H1 (cell line): ENCODE measurements at places on chromosomes 2 and 18.

DNA sequence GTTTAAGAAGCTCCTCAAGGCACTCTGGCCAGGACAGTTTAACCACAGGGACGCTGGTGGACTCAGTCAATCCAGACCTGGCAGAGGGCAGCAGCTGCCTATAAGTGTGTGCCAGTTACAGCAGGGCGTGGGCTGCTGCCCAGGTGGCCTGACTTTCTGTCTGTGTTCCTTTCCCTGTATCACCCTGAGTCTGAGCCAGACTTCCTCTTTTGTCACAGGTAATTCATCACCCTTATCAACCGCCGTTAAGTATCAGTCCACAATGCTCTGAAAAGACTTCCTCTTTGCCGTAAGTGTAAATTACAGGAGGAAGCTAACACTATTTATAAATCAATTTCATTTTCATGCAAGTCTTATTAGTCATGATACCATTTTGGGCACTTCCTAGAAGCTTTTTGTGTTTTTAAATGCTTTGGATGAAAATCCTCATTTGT is 7.0 kb downstream of the LPIN1 start:
- no peaks in the 10 kb centered on the region for H3K36me3 ChIP-seq
- H3K4me1 ChIP-seq, result no peaks in the 10 kb centered on the region; the same call in 1 of the 2 replicates
- no peak for DNase-seq
- H3K4me3 ChIP-seq, result no peak overlapping the region
- no peak overlapping the region for H3K27ac ChIP-seq

DNA sequence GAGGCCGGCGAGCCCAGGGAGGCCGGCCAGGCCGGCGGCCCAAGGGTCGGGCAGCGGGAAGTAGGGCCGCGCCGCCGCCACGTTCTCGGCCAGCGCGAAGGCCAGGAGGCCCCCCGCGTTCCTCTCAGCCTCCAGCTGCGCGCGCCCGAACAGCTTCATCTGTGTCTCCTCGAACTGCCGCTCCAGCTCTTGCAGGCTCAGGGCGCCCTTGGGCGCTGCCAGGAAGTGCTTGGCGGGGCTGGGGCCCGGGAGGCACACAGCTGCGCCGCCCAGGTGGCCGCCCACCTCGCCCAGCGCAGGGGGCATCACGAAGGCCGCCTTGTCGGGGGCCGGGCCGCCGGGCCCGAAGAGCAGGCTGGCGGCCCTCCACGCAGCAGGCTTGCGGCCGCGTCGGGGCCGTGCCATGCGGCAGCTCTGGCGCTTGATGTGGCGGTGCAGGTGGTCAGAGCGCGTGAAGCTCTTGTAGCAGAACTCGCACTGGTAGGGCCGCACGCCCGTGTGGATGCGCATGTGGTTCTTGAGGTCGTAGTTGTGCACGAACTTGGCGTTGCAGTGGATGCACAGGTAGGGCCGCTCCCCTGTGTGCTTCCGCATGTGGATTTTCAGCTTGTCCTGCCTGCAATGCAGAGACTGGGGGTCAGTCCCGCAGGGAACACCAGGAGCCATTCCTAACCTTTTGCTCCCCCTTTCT is 99.0 kb upstream of the SMAD2 start:
- H3K27ac ChIP-seq, result no peak overlapping the region
- H3K27me3 ChIP-seq, result no peaks in the 10 kb centered on the region
- DNase-seq, result no peak
- no peaks in the 10 kb centered on the region for H3K4me1 ChIP-seq
- no peak overlapping the region for H3K4me3 ChIP-seq
- H3K36me3 ChIP-seq, result no peaks in the 10 kb centered on the region

- peaks cover 19% of the 10 kb centered on the region; the same call in 1 of the 2 replicates for H3K4me1 ChIP-seq
- no peak overlapping the region for H3K4me3 ChIP-seq
- no peak for DNase-seq
- H3K36me3 ChIP-seq, result no peaks in the 10 kb centered on the region
- peak overlapping the region; percentile 41; the same call in 1 of the 2 replicates for H3K27ac ChIP-seq
- no peaks in the 10 kb centered on the region for H3K27me3 ChIP-seq
Observed at GRCh38 chr2:209613649-209614305, 157.9 kb upstream of the UNC80 start.

GRCh38 chr18:74898965-74899364 is 301.3 kb downstream of the ZNF407 start:
- H3K4me3 ChIP-seq, result no peak overlapping the region
- H3K27me3 ChIP-seq, result no peaks in the 10 kb centered on the region
- no peaks in the 10 kb centered on the region for H3K36me3 ChIP-seq
- no peak overlapping the region for H3K27ac ChIP-seq
- DNase-seq, result no peak
- H3K4me1 ChIP-seq, result no peaks in the 10 kb centered on the region

DNA sequence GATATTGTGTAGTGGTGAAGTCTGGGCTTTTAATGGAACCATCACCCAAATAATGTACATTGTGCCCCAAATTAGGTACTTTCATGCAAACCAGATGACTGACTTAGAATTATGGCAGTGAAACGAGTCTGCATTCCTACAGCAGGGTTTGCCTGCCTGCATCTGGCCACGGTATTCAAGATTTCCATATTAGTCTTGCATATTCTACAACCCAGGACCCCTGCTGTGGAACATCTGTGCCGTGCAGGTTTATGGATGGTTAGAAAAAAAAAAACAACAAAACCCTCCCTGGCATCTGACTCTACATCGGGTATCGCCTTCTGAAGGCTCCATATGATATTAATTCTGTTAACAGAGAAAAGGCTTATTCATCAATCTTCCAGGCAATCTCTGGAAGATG is 394.8 kb downstream of the DCDC2C start:
- no peak overlapping the region for H3K27ac ChIP-seq
- no peaks in the 10 kb centered on the region for H3K4me1 ChIP-seq
- DNase-seq, result no peak
- no peaks in the 10 kb centered on the region for H3K36me3 ChIP-seq
- no peaks in the 10 kb centered on the region for H3K27me3 ChIP-seq

DNA sequence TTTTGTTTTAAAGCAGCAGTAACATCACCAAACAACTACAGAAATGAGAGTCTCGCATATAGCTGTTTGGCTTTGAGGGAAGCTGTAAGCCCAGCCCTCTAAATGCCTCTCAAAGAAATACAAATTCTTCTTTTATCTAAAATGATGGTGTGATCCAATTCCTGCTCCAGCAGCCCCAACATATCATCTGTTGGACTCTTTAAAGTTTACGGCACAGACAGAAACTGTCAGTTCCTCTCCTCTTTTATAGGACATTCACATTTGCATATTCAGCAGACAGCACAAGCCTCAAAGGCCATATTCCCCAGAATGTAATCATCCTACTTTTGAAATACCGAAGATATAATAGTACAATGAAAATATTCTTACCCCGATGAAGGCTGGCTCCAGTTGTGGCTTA is 216.9 kb upstream of the REV1 start:
- H3K4me1 ChIP-seq, result no peaks in the 10 kb centered on the region; the same call in 1 of the 2 replicates
- H3K36me3 ChIP-seq, result no peaks in the 10 kb centered on the region
- H3K27ac ChIP-seq, result no peak overlapping the region
- no peak overlapping the region for H3K4me3 ChIP-seq

DNA sequence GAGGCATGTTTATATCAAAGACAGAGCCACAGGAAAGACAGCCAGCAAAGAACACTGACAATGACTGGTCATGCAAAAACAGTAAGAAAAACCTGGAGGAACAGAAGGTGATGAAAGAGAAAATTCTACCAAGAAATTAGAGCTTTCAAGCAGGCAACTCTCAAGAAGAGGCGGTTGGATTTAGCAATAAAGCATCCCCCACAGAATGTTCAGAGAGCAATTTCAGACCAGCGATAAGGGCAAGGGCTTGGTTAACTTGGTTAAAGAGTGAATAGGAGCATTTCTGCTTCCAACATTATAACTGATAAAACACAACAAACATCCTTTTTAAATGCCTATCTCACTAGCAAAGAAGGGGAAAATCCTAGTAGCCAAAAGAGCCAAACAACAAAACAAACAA is 68.0 kb upstream of the NCKAP5 start:
- no peak overlapping the region for H3K27ac ChIP-seq
- no peak overlapping the region for H3K4me3 ChIP-seq
- H3K27me3 ChIP-seq, result no peaks in the 10 kb centered on the region
- peaks cover under 1% of the 10 kb centered on the region for H3K4me1 ChIP-seq
- no peak for DNase-seq

DNA sequence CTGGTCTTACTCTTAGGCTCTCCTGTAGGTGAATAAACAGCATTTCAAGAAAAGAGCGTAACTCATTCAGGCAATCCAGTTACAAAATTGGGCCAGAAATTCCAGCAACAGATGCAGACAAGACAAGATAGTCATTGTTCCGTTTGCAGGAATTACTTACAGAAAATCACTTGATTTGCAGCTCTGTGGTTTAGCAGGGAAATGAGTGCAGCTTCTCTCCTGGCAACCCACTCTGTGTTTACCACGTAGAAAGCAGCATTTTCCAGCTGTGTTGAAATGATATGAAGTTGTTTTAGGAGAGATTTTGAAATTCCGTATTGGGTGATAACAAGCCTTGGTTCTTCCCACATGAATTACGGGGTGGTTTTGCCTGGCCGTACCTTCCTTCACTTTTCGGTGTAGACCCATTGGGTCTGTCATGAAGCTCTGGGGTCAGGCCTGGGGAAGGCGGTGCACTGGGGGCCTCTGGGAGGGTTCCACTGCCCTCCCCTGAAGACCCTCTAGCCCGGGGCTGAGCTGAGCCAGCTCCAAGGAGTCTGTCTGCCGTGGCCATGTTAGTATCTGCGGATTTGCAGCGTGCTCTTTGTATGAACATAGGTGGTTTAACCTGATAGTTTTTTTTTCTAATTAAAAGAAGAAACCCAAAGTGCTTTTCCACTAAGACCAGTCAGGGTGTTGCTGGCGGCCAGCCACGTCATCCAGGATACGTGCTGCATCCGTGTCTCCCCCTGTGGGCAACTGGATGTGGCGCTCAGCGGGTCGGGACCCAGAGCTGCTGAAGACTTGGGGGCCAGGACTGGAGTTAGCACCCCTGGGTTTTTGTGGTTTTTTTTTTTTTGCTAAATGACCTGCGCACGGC is 58.9 kb upstream of the KCNG2 start:
- no peak for DNase-seq
- H3K4me1 ChIP-seq, result no peaks in the 10 kb centered on the region
- H3K27me3 ChIP-seq, result no peaks in the 10 kb centered on the region
- peaks cover 4% of the 10 kb centered on the region for H3K36me3 ChIP-seq

DNA sequence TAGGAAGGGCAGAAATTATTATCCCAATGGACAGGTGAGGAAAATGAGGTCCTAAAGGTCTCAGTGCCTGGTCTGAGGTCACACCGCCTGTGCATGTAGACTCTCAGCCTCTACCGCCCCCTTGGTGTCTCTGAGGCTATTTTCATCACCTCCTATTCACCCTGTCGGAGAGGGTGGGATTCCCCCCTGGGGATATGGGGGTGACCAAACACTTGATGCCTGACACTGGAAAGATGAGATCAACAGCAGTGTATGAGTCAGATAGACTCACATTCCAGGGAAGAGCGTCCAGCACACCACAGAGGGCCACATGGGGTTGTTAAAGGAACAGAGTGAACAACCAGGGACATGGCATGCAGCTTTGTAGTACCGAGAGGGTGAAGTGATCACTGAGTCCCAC is 199.7 kb downstream of the SMAD2 start:
- no peak overlapping the region for H3K27ac ChIP-seq
- no peak for DNase-seq
- no peaks in the 10 kb centered on the region for H3K36me3 ChIP-seq
- no peaks in the 10 kb centered on the region for H3K27me3 ChIP-seq

- DNase-seq, result no peak
- H3K27me3 ChIP-seq, result no peaks in the 10 kb centered on the region
- H3K27ac ChIP-seq, result no peak overlapping the region
Observed at GRCh38 chr18:22827741-22828140, 105.4 kb upstream of the RBBP8 start.

GRCh38 chr2:241942416-241943208 is 73.1 kb downstream of the RTP5 start:
- H3K4me1 ChIP-seq, result peaks cover 18% of the 10 kb centered on the region; the same call in 1 of the 2 replicates
- DNase-seq, result no peak
- peaks cover 15% of the 10 kb centered on the region for H3K27me3 ChIP-seq
- H3K4me3 ChIP-seq, result no peak overlapping the region
- no peaks in the 10 kb centered on the region for H3K36me3 ChIP-seq

DNA sequence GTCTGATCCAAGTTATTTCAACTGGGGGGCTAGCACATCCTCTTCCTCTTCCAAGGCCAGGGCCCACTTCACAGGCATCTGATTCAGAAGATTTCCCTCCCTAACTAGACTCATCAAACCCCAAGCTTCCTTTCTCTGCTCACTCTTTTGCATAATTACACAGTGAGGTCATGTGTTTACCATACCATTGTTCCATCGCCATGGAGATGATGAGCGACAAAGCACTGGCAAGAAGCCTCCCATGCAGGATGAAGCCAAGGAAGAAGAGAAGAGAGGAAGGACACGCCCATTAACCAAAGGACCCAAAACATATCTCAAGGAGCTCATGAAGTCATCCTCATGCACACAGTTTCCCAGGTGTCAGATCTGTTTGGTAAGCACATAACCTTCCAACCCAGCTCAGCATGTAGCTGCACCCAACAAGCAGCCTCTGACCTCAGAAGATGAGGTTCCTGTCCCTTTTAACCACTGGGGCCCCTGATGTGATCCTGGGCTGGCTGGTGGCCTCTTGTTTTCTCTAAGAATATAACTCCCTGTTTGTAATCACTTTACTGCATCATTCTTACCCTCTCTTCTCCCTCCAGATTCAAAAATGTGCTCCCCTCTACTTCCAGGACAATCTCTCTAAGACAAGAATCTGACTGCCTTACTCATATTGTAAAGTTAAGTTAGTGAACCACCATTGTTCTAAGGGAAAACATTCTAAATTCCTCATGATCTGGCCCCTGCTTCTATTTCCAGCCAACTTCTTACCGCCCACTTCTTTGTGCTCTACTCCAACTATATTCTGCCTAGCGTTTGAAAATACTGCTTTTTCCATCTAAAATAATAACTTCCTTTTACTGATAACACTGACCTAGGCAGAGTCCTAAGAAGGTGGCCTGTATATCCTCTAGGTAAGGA is 190.1 kb downstream of the TTC32 start:
- H3K36me3 ChIP-seq, result no peaks in the 10 kb centered on the region
- no peak overlapping the region for H3K27ac ChIP-seq
- H3K4me1 ChIP-seq, result no peaks in the 10 kb centered on the region
- no peak overlapping the region for H3K4me3 ChIP-seq
- no peak for DNase-seq
- no peaks in the 10 kb centered on the region for H3K27me3 ChIP-seq

- no peak within 1 kb of the TSS for H3K27ac ChIP-seq
- no peak for DNase-seq
- peak within 1 kb of the TSS; percentile 89 for H3K4me3 ChIP-seq
- no peaks in the 10 kb centered on the region for H3K36me3 ChIP-seq
- peaks cover 10% of the 10 kb centered on the region for H3K4me1 ChIP-seq
Observed at GRCh38 chr18:33577685-33578517, at the start of gene ASXL3. Gene ASXL3, plus strand, starts transcription at chr18:33578219. Its CDS starts 413 bp downstream, at chr18:33578632.

GRCh38 chr2:226304308-226304707 is 495.3 kb downstream of the IRS1 start:
- no peaks in the 10 kb centered on the region for H3K27me3 ChIP-seq
- no peak overlapping the region for H3K4me3 ChIP-seq
- no peak for DNase-seq
- no peak overlapping the region for H3K27ac ChIP-seq
- H3K36me3 ChIP-seq, result no peaks in the 10 kb centered on the region
- no peaks in the 10 kb centered on the region for H3K4me1 ChIP-seq

- H3K27ac ChIP-seq, result no peak overlapping the region
- H3K4me3 ChIP-seq, result no peak overlapping the region
- H3K36me3 ChIP-seq, result no peaks in the 10 kb centered on the region
Observed at GRCh38 chr2:203191961-203192360, 46.9 kb upstream of the CYP20A1 start.

- no peak overlapping the region for H3K4me3 ChIP-seq
- no peak overlapping the region for H3K27ac ChIP-seq
- no peaks in the 10 kb centered on the region for H3K27me3 ChIP-seq
- DNase-seq, result no peak
- H3K36me3 ChIP-seq, result no peaks in the 10 kb centered on the region
Observed at GRCh38 chr2:24482251-24482971, 8.6 kb upstream of the NCOA1 start.
